HCT116 (cell line): ENCODE measurements at places on chromosomes 3 and 15. TPM values are rescaled to one million over a fixed set of nuclear protein-coding genes. Genes with fewer than 3 reads are reported as not detected.
A peak's percentile ranks its signal among the peaks of the same experiment; 100 is the strongest.

DNA sequence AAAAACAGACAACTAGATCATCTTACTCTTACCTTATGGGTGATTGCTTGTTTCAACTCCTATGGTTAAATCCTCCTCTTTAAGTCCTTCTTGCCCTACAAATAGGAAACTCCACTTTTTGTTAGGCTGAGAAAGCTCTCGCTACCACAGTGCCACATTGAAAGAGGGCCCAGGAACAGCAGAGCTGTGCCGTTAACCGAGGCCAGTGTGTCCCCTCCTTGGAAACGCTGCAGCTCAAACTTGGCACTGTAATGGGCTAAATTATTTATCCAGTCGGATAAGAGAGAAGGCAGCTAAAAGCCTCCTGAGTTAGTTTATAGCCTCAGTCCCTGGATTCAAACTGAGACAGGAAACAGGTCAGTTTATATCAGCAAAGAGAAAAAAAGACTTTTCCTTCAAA, 46.1 kb downstream of the KBTBD12 start:
- 0 out of 2 replicates have a peak, but pooled peaks cover 3% of the 10 kb centered on the region for H3K4me1 ChIP-seq
- H3K27me3 ChIP-seq = no peaks in the 10 kb centered on the region
- H3K36me3 ChIP-seq = no peaks in the 10 kb centered on the region
- no peak for DNase-seq

DNA sequence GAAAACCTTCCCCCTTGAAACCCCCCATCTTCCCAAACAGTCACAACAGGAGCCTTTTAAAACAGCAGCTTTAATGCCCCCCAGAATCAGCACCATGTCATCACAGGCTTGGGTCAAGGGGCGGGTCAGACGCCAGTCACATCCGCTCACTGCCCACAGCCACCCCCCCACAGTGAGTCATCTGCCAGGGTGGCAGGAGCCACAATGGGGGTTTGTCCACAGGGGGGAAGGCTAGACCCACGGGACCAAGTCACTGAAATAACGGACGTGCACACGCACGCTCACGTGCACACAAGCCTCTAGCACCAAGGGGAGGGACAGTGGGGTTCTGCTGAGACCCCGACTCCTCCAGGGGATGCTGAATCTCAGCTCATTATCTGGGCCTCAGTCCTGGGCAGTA, 441 bp upstream of the UCN2 start:
- peak overlapping the region; percentile 24 for H3K4me3 ChIP-seq
- H3K4me1 ChIP-seq = peaks cover 55% of the 10 kb centered on the region
- H3K27ac ChIP-seq = peak overlapping the region; percentile 58
- H3K27me3 ChIP-seq = no peaks in the 10 kb centered on the region
- no peaks in the 10 kb centered on the region for H3K36me3 ChIP-seq

DNA sequence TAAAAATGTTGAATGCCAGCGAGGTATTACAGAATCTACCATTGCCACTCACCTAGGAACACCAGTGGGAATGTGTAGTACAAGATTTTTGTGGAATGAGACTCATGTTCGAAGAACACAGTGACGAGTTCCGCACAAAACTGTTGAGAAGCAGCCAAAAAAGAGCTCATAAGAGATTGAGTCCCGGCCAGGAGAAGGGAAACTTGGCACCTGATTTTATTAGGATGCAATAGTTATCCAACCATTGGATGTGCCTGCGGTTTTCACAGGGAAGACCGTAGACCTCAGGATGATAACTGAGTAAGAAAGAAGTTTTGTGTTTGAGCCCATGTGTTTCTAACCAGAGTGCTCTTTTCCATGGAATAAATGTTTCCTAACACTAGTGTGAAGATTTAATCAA, 88.9 kb downstream of the PTPRG start:
- DNase-seq = no peak
- H3K36me3 ChIP-seq = no peaks in the 10 kb centered on the region
- no peak overlapping the region for H3K27ac ChIP-seq
- H3K4me1 ChIP-seq = peaks cover 4% of the 10 kb centered on the region
- no peaks in the 10 kb centered on the region for H3K27me3 ChIP-seq
- H3K4me3 ChIP-seq = no peak overlapping the region

DNA sequence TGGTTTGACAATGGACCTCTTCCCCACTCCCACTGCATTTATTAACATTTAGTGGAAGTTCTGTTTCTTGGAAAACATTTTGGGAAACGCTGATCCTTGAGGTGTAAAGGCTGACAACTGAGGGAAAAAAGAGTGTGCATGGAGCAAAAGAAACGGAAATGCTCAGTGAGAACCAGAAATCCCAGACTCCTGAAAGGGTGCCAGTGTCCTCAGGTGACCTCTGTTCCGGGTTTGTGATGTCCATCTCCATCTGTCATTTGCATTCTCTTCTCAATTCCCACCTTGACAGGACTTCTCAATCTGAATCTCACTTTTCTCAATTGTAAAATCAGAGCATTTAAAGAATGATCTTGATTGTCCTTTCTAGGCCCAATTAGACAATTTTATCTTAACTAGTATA, 71.1 kb upstream of the FAM3D start:
- no peak overlapping the region for H3K27ac ChIP-seq
- H3K36me3 ChIP-seq = no peaks in the 10 kb centered on the region
- no peaks in the 10 kb centered on the region for H3K4me1 ChIP-seq
- H3K27me3 ChIP-seq = no peaks in the 10 kb centered on the region
- no peak overlapping the region for H3K4me3 ChIP-seq

The MCF2L2 gene
- 1.5 TPM for total RNA-seq

The PLA2G4D gene
- 0.34 TPM for total RNA-seq

The ZKSCAN7 gene
- not detected for total RNA-seq

The SCN11A gene
- 0.05 TPM for total RNA-seq

The PRR20G gene
- 0.30 TPM for total RNA-seq

The STRIT1 gene
- not detected for total RNA-seq

DNA sequence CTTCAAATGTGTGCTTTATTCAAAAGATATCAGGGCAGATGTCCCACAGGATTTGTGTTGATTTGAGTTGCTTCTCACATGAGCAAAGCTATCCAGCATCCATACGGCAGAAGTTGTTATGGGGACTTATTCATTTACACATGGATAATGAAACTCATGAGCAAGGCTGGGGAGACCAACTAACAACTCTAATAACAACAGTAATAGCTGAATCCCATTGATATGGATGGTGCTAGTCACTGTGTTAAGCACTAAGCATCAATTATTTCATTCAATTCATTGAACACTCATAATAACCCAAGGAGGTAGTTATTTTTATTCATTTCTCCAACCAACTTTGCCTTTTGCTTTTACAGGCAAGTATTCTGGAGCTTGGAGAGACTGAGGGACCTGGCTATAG, 1094.2 kb upstream of the CFAP20DC start:
- H3K27ac ChIP-seq = no peak overlapping the region
- no peaks in the 10 kb centered on the region for H3K36me3 ChIP-seq
- DNase-seq = no peak
- H3K27me3 ChIP-seq = peaks cover 5% of the 10 kb centered on the region; the same call in 1 of the 2 replicates
- no peak overlapping the region for H3K4me3 ChIP-seq

The LTF gene
- total RNA-seq = not detected

GRCh38 chr15:25172691-25173090, 217.9 kb downstream of the SNRPN start:
- no peaks in the 10 kb centered on the region for H3K36me3 ChIP-seq
- H3K27me3 ChIP-seq = no peaks in the 10 kb centered on the region
- no peaks in the 10 kb centered on the region for H3K4me1 ChIP-seq
- DNase-seq = no peak
- no peak overlapping the region for H3K27ac ChIP-seq

DNA sequence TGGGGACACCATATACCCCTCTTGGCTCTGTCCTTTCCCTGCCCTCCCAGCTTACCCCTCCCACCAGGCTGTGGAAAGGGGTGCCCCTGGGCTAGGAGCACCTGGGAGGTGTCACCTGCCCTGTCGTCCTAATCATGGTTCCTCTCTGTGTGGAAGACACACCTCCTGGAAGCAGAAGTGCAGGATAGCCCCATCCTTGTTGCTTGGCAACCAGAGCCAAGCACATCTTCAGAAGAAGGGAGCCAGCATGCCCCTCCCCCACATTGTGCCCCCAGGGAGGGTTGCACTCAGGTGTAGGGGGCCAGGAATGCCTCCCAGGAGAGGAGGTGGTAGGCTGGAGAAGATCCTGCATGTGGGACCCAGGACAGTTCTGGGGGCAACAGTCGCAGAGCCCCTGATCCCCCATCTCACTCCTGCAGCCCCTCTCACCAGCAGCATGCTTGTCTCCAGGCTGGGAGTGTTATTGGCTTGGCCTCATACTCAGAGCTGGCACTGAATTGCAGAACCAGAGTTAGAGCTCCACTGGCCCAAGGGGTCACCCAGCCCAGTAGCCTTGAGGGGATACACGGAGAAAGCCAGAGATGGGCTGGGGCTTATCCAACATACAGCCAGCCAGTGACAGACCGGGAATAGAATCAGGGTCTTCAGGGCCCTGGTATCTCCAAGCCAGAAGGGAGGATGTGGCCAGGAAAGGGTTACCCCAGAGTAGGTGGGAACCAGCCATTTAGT, 8.4 kb downstream of the RAB6B start:
- H3K27ac ChIP-seq = no peak overlapping the region
- H3K4me3 ChIP-seq = no peak overlapping the region
- H3K36me3 ChIP-seq = no peaks in the 10 kb centered on the region
- no peak for DNase-seq
- H3K4me1 ChIP-seq = no peaks in the 10 kb centered on the region; the same call in 1 of the 2 replicates
- no peaks in the 10 kb centered on the region for H3K27me3 ChIP-seq

- DNase-seq = no peak
- peaks cover 3% of the 10 kb centered on the region for H3K36me3 ChIP-seq
- H3K27ac ChIP-seq = no peak overlapping the region
- no peak overlapping the region for H3K4me3 ChIP-seq
- no peaks in the 10 kb centered on the region for H3K27me3 ChIP-seq
Observed at GRCh38 chr15:73296609-73297353, 72.0 kb downstream of the HCN4 start.

- no peak for DNase-seq
- H3K4me3 ChIP-seq = no peak overlapping the region
- H3K27me3 ChIP-seq = no peaks in the 10 kb centered on the region
Observed at GRCh38 chr3:128855569-128855968, 23.9 kb upstream of the ACAD9 start.

- H3K4me3 ChIP-seq = peak overlapping the region; percentile 57
- peak; percentile 8 for DNase-seq
- no peaks in the 10 kb centered on the region for H3K27me3 ChIP-seq
- peaks cover 8% of the 10 kb centered on the region; the same call in 1 of the 2 replicates for H3K4me1 ChIP-seq
- no peaks in the 10 kb centered on the region for H3K36me3 ChIP-seq
- H3K27ac ChIP-seq = peak overlapping the region; percentile 92; the same call in 1 of the 2 replicates
Observed at GRCh38 chr3:25663347-25663868, 1.3 kb downstream of the TOP2B start.

GRCh38 chr15:31590609-31591008, 264.0 kb downstream of the KLF13 start:
- H3K27ac ChIP-seq = no peak overlapping the region
- H3K27me3 ChIP-seq = 0 out of 2 replicates have a peak, but pooled peaks cover 6% of the 10 kb centered on the region
- no peaks in the 10 kb centered on the region for H3K4me1 ChIP-seq

GRCh38 chr3:55089211-55089610, 161.4 kb upstream of the LRTM1 start:
- H3K27me3 ChIP-seq = no peaks in the 10 kb centered on the region
- no peaks in the 10 kb centered on the region for H3K36me3 ChIP-seq
- no peak overlapping the region for H3K27ac ChIP-seq
- H3K4me3 ChIP-seq = no peak overlapping the region
- no peaks in the 10 kb centered on the region for H3K4me1 ChIP-seq

The C3orf33 gene
- 4.7 TPM for total RNA-seq

- no peaks in the 10 kb centered on the region for H3K27me3 ChIP-seq
- no peak overlapping the region for H3K4me3 ChIP-seq
- H3K36me3 ChIP-seq = no peaks in the 10 kb centered on the region
- DNase-seq = no peak
- no peak overlapping the region for H3K27ac ChIP-seq
Observed at GRCh38 chr3:79329154-79329553, 438.6 kb downstream of the ROBO1 start.

The C3orf22 gene
- not detected for total RNA-seq

The LEKR1 gene
- total RNA-seq = 2.1 TPM

DNA sequence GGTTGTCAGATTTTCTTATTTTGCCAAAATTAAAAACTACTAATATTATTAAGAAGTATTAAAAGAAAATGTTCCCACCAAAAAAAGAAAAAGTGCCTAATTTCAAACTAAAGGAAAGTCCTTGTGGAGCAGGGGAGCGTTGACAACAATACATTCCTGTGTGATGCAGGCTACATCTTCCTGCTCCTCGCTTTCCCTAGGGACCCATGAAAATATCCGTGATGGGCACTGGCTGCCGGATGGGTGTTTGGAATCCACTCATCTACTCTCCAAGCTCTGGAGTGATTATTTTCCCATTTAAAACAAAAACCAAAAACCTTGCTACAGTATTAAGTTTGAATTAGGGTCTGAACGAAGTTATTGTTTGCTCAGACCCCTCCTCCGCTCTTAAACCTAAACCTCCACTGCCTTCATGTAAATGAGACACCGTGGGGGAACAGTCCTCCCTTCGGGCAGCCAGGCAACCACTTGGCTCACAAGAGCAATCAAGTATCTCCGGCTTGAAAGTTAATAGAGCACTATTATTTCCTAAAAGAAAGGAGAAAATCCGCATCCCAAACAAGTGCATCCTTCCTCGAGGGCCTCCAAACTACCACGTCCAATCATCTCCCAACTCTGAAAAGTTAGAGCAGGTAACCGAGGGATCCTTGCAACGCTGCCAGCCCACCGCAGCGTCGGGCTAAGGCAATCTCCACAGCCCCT, 1.5 kb downstream of the ITGB5 start:
- H3K27ac ChIP-seq = peak overlapping the region; percentile 88
- no peaks in the 10 kb centered on the region for H3K36me3 ChIP-seq
- H3K4me1 ChIP-seq = peaks cover 50% of the 10 kb centered on the region
- H3K4me3 ChIP-seq = peak overlapping the region; percentile 78
- H3K27me3 ChIP-seq = no peaks in the 10 kb centered on the region

- no peak for DNase-seq
- H3K27me3 ChIP-seq = no peaks in the 10 kb centered on the region
- no peak overlapping the region for H3K27ac ChIP-seq
Observed at GRCh38 chr15:58087871-58088270, 22.4 kb upstream of the ALDH1A2 start.

GRCh38 chr3:101170806-101171558, 149.4 kb downstream of the IMPG2 start:
- H3K27me3 ChIP-seq = no peaks in the 10 kb centered on the region
- H3K4me1 ChIP-seq = no peaks in the 10 kb centered on the region
- H3K27ac ChIP-seq = no peak overlapping the region
- no peaks in the 10 kb centered on the region for H3K36me3 ChIP-seq
- no peak for DNase-seq
- H3K4me3 ChIP-seq = no peak overlapping the region

The ECE2 gene
- total RNA-seq = not detected

The C3orf49 gene
- not detected for total RNA-seq

GRCh38 chr15:66701422-66702034, 508 bp upstream of the SMAD6 start:
- no peaks in the 10 kb centered on the region for H3K27me3 ChIP-seq
- H3K36me3 ChIP-seq = no peaks in the 10 kb centered on the region
- H3K27ac ChIP-seq = peak overlapping the region; percentile 79
- H3K4me1 ChIP-seq = peaks cover 33% of the 10 kb centered on the region
- DNase-seq = peak; percentile 27

The GHSR gene
- total RNA-seq = not detected

GRCh38 chr3:61632568-61633175, 71.3 kb downstream of the PTPRG start:
- no peak overlapping the region for H3K27ac ChIP-seq
- DNase-seq = no peak
- peaks cover 13% of the 10 kb centered on the region for H3K4me1 ChIP-seq
- H3K36me3 ChIP-seq = no peaks in the 10 kb centered on the region
- no peaks in the 10 kb centered on the region for H3K27me3 ChIP-seq

The CHRNA5 gene
- total RNA-seq = 25.2 TPM
